Stomach (tissue), 19 donors: ENCODE measurements at places on chromosomes 13 and 19. TPM values are rescaled to one million over a fixed set of nuclear protein-coding genes. Genes with fewer than 3 reads are reported as not detected.

CLPTM1 gene
- polyA plus RNA-seq = 73.3 TPM

KLK11 gene
- 34.1 TPM for polyA plus RNA-seq

SLC1A6 gene
- polyA plus RNA-seq = not detected

URAD gene
- polyA plus RNA-seq = not detected

DMWD gene
- 15.9 TPM for polyA plus RNA-seq

SULT2A1 gene
- polyA plus RNA-seq = 16.5 TPM

ZNF441 gene
- 2.0 TPM for polyA plus RNA-seq

SMAD9 gene
- 5.0 TPM for polyA plus RNA-seq

TMEM150B gene
- 0.18 TPM for polyA plus RNA-seq

UBE2L5 gene
- polyA plus RNA-seq = not detected

HSD11B1L gene
- 16.5 TPM for polyA plus RNA-seq

VSIG10L gene
- 39.6 TPM for polyA plus RNA-seq

C19orf38 gene
- polyA plus RNA-seq = 0.92 TPM

EMP3 gene
- 46.4 TPM for polyA plus RNA-seq

BEST2 gene
- polyA plus RNA-seq = 0.08 TPM

MBNL2 gene
- 8.3 TPM for polyA plus RNA-seq

DOCK6 gene
- 39.8 TPM for polyA plus RNA-seq

HSH2D gene
- polyA plus RNA-seq = 8.2 TPM

FGF21 gene
- polyA plus RNA-seq = not detected

BRME1 gene
- 3.7 TPM for polyA plus RNA-seq

DMKN gene
- 76.7 TPM for polyA plus RNA-seq

DNAJC15 gene
- polyA plus RNA-seq = 19.3 TPM
